ENCODE measurements at places on chromosomes 6 and 20. TPM values are rescaled to one million over a fixed set of nuclear protein-coding genes. Genes with fewer than 3 reads are reported as not detected.

DNA sequence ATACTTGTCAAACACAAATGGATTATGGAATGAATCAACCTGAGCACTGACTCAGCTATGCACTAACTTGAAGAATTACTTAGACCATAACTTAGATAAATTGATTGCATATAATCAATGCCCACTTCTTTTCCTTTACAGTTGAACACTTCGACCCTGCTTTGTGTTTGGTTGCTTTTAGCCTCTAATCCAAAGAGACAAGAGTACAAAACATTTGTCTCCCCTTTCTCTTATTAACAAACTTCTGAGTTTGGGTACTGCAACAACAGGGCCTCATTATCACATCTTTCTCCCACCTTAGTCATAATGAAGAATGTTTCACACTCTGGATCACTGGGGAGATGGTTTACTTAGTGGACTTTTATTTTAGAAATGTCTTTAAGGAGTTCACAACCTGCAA lies 2.6 kb upstream of the TAAR6 start:
- no peak overlapping the region for H3K4me3 ChIP-seq
- no peaks in the 10 kb centered on the region for H3K27me3 ChIP-seq
- H3K4me1 ChIP-seq: no peaks in the 10 kb centered on the region
- no peaks in the 10 kb centered on the region for H3K36me3 ChIP-seq

GRCh38 chr20:14830466-14830865 lies 493.1 kb upstream of the FLRT3 start:
- no peaks in the 10 kb centered on the region for H3K4me1 ChIP-seq
- DNase-seq: no peak
- H3K27ac ChIP-seq: no peak overlapping the region
- no peaks in the 10 kb centered on the region for H3K27me3 ChIP-seq
- no peak overlapping the region for H3K4me3 ChIP-seq

- no peaks in the 10 kb centered on the region for H3K36me3 ChIP-seq
- no peak for DNase-seq
- H3K4me3 ChIP-seq: peak overlapping the region; percentile 79
- peak overlapping the region; percentile 84 for H3K27ac ChIP-seq
- peaks cover 11% of the 10 kb centered on the region for H3K4me1 ChIP-seq
- H3K27me3 ChIP-seq: no peaks in the 10 kb centered on the region
Observed at GRCh38 chr20:34110745-34111641, 1.1 kb downstream of the EIF2S2 start.

- no peaks in the 10 kb centered on the region for H3K27me3 ChIP-seq
- no peak for DNase-seq
- H3K4me1 ChIP-seq: no peaks in the 10 kb centered on the region
- no peak overlapping the region for H3K4me3 ChIP-seq
- H3K36me3 ChIP-seq: no peaks in the 10 kb centered on the region
Observed at GRCh38 chr6:119526561-119527230, 177.1 kb upstream of the MAN1A1 start.

DNA sequence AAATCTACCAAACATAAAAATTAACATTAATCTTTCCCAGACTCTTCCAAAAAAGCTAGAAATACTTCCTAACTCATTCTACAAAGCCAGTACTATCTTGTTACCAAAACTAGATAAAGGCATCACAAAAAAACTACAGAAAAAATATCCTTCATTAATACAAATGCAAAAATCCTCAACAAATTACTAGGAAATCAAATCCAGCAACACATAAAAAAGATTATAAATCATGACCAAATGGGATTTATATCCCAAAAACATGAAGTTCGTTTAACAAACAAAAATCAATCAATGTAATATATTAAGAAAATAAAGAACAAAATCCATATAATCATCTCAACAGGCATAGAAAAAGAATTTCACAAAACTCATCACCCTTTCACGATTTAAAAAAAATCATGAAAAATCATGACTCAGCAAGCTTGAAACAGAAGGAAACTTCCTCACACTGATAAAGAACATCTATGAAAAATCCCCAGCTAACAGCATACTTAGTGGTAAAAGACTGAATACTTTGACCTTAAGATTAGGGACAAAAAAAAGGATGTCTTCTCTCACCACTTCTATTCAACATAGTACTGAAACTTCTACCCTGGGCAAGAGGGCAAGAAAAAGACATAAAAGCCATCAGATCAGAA lies 43.2 kb downstream of the RANBP9 start:
- no peak for DNase-seq
- H3K36me3 ChIP-seq: no peaks in the 10 kb centered on the region
- no peaks in the 10 kb centered on the region for H3K4me1 ChIP-seq
- no peak overlapping the region for H3K4me3 ChIP-seq
- H3K27ac ChIP-seq: no peak overlapping the region

DNA sequence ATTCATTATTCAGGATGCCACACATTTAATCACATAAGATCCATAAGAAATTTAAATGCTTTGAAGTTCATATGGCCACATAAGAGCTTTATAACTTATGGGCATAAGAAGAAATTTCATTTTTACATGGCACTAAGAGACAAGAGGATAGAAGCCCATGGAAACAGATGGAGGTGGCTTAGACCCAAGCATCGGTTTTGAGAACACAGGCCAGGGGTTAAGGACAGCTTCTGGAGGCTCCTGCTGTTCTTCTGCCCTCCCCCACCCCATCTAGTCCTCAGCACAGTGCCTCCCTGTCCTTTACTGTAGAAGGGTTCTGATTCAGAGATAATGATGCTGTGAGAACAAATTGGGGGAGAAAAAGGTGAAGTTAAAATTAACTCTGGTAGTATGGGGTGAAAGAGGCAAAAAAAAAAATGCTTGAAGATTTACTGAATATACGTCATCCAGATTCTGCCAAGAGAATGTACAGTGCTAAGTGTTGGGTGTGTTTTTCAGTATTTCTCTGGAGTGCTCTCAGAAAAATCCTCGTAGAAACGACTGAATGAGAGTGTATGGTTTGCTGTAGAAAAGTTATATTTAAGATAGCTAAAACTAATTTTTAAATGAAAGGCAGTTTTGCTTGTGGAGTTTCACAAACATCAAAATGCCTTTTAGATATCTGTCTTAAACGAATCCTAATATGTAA lies 539.7 kb downstream of the QKI start:
- H3K27ac ChIP-seq: no peak overlapping the region
- no peaks in the 10 kb centered on the region for H3K27me3 ChIP-seq
- H3K36me3 ChIP-seq: no peaks in the 10 kb centered on the region
- H3K4me1 ChIP-seq: no peaks in the 10 kb centered on the region

- H3K36me3 ChIP-seq: no peaks in the 10 kb centered on the region
- H3K4me3 ChIP-seq: no peak overlapping the region
- no peaks in the 10 kb centered on the region for H3K27me3 ChIP-seq
- DNase-seq: no peak
Observed at GRCh38 chr6:28145231-28145630, 3.5 kb downstream of the ZKSCAN8 start.

GRCh38 chr20:51368461-51369211 lies 173.9 kb downstream of the NFATC2 start:
- no peak overlapping the region for H3K27ac ChIP-seq
- no peak for DNase-seq
- no peaks in the 10 kb centered on the region for H3K27me3 ChIP-seq
- H3K4me1 ChIP-seq: peaks cover 7% of the 10 kb centered on the region
- no peak overlapping the region for H3K4me3 ChIP-seq

DNA sequence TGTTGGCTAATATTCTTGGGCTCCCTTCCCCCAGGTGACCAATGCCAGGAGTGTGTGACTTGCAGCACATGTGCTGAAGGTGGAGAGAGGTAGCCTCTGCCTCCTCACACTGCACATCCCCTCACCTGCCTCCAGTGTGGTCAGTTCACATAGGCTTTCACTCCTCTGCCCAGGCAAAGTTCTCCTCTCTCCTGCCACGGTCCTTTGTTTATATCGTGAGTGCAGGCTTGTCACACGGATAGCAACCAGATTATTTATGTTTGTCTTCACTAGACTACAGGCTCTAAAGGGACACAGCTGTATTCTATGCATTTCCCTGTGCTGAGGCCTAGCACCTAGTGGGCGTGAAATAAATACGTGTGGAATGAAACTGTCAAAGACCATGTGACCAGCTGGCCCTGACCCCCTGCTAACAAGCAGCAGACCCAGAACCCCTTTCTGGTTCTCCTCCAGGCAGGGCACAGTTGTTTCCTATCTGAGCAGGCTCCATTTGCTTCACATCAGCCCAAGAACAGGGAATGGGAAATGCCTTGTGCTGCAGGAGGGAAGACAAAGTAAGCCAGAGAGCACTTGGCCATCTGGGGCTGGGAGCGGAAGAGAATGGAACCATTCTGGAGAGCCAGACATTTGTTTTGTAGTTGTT lies 42.3 kb downstream of the UNC5CL start:
- no peaks in the 10 kb centered on the region for H3K36me3 ChIP-seq
- H3K27ac ChIP-seq: peak overlapping the region; percentile 79
- no peaks in the 10 kb centered on the region for H3K27me3 ChIP-seq
- H3K4me1 ChIP-seq: peaks cover 22% of the 10 kb centered on the region

- no peak for DNase-seq
- no peaks in the 10 kb centered on the region for H3K36me3 ChIP-seq
- no peak overlapping the region for H3K27ac ChIP-seq
- no peaks in the 10 kb centered on the region for H3K4me1 ChIP-seq
- H3K4me3 ChIP-seq: no peak overlapping the region
Observed at GRCh38 chr6:85662251-85662650, 19.6 kb upstream of the SYNCRIP start.

- peaks cover 4% of the 10 kb centered on the region for H3K4me1 ChIP-seq
- no peak overlapping the region for H3K27ac ChIP-seq
- no peak overlapping the region for H3K4me3 ChIP-seq
- no peaks in the 10 kb centered on the region for H3K36me3 ChIP-seq
Observed at GRCh38 chr6:143961066-143961465, 47.0 kb downstream of the PLAGL1 start.

DNA sequence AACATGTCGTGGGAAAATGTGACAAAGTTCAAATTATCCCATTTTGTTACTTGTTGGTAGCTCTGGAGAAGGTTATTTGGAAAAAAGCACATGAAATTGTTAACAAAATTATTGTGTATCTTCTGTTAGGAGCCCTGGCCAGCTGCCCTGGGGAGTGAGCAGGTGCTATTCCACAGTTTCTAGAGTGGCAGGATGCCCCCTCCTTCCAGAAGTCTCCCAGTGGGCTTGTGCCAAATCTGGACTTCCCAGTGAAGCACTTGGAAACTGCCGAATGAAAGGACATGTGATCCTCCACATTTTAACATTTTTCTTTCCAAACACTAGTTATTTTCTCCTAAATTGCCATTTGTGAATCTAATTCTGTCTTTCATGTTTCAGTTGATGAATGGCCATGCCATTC lies 66.9 kb upstream of the CLDN20 start:
- H3K27ac ChIP-seq: no peak overlapping the region
- no peak overlapping the region for H3K4me3 ChIP-seq
- H3K36me3 ChIP-seq: no peaks in the 10 kb centered on the region
- H3K4me1 ChIP-seq: no peaks in the 10 kb centered on the region

GRCh38 chr6:36210182-36210581 lies 13.6 kb downstream of the BRPF3 start:
- H3K27me3 ChIP-seq: no peaks in the 10 kb centered on the region
- no peak for DNase-seq
- no peak overlapping the region for H3K27ac ChIP-seq
- H3K4me1 ChIP-seq: no peaks in the 10 kb centered on the region
- H3K4me3 ChIP-seq: no peak overlapping the region

GRCh38 chr20:22823119-22823518 lies 212.0 kb upstream of the SSTR4 start:
- H3K36me3 ChIP-seq: no peaks in the 10 kb centered on the region
- H3K4me3 ChIP-seq: no peak overlapping the region
- no peaks in the 10 kb centered on the region for H3K4me1 ChIP-seq
- H3K27ac ChIP-seq: no peak overlapping the region

GRCh38 chr6:26309731-26310142 lies 55.3 kb upstream of the BTN3A2 start:
- H3K4me1 ChIP-seq: peaks cover 3% of the 10 kb centered on the region
- H3K27me3 ChIP-seq: no peaks in the 10 kb centered on the region
- no peak for DNase-seq
- no peak overlapping the region for H3K4me3 ChIP-seq
- H3K36me3 ChIP-seq: no peaks in the 10 kb centered on the region

DNA sequence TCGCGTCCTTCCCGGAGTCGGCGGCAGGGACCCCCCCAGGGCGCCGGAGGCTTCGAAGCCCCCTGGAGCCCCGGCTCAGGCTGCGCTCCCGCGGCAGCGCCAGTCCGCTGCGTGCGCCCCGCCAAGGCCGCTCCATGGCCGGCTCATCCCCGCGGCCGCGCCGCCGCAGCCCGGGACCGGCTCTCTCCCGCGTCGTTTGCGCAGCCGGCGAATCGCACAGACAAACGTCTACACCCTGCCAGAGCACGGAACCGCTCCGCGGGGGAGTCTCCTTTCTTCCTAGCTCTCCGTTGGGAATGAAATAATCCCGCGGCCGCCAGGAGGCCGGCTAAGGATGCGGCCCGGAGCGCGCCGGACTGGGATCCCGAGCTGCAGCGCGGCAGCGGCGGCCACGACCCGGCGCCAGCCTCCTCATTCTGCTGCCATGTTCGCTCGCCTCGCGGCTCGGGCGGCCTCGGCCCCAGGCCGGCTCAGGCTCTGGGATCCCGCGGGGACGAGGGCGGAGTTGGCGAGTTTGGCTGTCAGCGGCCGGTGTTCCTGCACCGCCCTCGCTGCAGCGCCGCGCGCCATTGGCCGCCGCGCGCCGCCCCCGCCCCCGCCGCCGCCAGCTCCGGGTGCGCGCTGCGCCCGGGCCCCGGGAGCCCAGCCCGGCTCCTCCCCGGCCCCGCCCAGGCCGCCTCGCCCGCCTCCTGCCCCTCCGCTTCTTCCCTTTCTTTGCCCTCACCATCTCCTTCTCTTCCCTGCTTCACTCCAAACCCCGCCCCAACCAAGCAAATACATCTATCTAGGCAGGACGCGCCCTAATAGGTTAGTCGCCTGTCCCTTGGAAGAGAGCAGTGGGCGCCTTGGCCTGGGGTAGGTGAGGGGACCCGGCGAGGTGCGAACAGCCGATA lies at the start of gene GFOD1:
GFOD1 (minus strand) TSS at position 479 of the 893 bp plus-strand sequence. CDS start 710 bp downstream, outside the sequence.
- peaks cover 7% of the 10 kb centered on the region for H3K4me1 ChIP-seq
- peak; percentile 72 for DNase-seq
- H3K27me3 ChIP-seq: no peaks in the 10 kb centered on the region
- no peaks in the 10 kb centered on the region for H3K36me3 ChIP-seq
- H3K27ac ChIP-seq: peak within 1 kb of the TSS; percentile 65

- no peak for DNase-seq
- H3K27ac ChIP-seq: no peak overlapping the region
- no peaks in the 10 kb centered on the region for H3K36me3 ChIP-seq
Observed at GRCh38 chr6:128168244-128168643, 267.4 kb upstream of the THEMIS start.

- H3K4me1 ChIP-seq: no peaks in the 10 kb centered on the region
- H3K36me3 ChIP-seq: no peaks in the 10 kb centered on the region
- H3K27ac ChIP-seq: no peak overlapping the region
- no peak overlapping the region for H3K4me3 ChIP-seq
- DNase-seq: no peak
Observed at GRCh38 chr20:24506146-24506545, 36.7 kb downstream of the SYNDIG1 start.

GRCh38 chr20:2137552-2138201 lies 36.0 kb downstream of the STK35 start:
- H3K4me1 ChIP-seq: peaks cover 8% of the 10 kb centered on the region
- DNase-seq: no peak
- no peak overlapping the region for H3K4me3 ChIP-seq
- H3K27ac ChIP-seq: no peak overlapping the region
- no peaks in the 10 kb centered on the region for H3K27me3 ChIP-seq

The SCRT2 gene
- polyA plus RNA-seq: not detected

The SMIM8 gene
- polyA plus RNA-seq: 9.7 TPM

The SIRPD gene
- polyA plus RNA-seq: not detected

The PCSK2 gene
- 5.4 TPM for polyA plus RNA-seq

The HTR1E gene
- polyA plus RNA-seq: 1.1 TPM

The AKAP12 gene
- 67.2 TPM for polyA plus RNA-seq

Measured in ovary (tissue), 10 donors.